ENCODE measurements at places on chromosomes 6 and 20.

GRCh38 chr6:125123468-125124048 lies 30.0 kb upstream of the TPD52L1 start:
- DNase-seq: no peak

DNA sequence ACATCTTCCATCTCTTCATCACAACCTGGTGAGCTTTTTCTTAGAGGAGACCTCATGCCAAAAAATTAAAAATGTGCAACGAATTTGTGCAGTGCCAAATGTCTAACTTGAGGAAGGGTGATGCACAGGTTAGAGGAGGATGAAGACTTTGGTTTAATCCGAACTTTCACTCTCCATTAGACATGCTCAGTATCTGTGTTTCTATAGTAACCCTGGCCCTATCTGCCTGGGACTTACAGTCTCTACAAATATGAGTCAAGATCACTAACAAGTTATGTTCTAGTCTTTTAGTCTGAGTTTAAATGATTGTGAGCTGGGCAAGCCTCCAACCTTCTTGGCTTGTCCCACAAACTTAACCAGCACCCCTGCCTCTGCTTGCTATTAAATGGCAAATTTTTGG lies 377.0 kb downstream of the BMP2 start:
- DNase-seq: no peak

GRCh38 chr6:53854843-53855567 lies 60.2 kb downstream of the LRRC1 start:
- no peak for DNase-seq

DNA sequence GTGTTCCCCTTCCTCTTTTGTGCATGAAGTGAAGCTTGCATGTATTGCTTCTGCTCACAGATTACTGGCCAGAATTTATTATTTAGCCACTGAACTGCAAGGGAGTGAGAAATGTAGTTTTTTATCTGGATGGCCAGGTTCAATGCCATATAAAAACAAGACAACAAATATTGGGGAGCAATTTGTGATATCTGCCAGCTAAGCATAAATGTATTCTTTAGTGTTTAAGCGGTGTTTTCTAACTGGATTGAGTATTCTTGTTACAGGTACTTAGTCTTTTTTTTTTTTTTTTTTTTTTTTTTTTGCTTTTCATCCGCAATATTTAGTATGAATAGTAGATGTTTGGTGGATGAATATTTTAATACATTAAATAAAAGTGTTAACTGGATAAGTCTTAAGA lies 158.2 kb downstream of the TFAP2B start:
- no peak for DNase-seq

GRCh38 chr6:5656226-5656625 lies 350.5 kb downstream of the NRN1 start:
- DNase-seq: no peak

DNA sequence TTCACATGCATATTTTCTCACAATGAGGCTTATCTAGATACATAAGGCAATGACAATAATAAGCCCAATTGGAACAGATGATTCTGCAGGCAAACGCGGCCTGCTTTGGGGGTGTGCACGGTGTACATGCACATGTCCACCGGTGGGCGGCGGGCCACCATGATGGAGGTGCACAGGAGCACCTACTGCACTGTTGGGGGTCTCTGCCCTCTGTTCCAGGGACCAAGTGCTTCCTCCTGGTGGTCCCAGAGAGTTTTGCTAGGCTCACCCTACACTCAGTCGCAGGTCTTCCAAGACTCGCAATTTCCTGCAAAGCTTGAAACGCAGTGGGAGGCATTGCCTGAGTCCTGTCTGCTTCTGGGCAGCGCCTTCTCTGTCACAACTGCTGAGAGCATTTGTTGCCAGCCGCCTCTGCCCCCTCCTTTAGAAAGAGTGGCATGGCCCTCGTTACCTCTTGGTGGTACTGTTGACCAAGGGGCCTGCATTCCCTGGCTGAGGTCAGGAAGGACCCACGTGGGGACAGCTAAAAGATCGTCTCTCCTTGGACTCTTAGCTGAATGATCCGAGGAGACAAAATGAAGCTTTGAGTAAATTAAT lies 135.3 kb downstream of the ERMARD start:
- DNase-seq: no peak

DNA sequence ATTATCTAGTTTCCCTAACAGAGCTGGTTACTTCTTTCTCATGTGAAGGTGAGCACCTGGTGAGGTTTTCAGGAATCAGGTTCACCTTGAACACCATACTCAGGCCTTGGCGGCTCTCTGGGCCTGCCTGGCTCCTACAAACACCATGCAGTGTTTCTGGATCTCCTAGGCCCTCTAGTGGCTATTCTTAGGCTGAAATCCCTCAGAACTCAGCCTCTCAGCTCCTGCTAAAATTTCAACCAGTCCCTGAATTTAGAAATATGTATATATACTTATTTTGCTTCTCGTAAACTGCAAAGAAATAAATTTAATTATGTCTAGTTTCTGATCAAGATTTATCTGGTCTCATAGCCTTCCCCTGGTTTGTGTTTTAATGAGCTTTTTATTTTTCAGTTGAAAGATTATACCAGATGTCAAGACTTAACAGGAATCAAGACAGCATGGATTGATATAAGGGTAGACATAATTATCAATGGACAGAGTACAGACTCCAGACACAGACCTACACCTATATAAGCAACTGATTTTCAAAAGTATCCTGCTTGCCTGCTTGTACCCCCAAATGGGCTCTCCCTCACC lies 55.9 kb downstream of the ANKEF1 start:
- peak; percentile 64 for DNase-seq

DNA sequence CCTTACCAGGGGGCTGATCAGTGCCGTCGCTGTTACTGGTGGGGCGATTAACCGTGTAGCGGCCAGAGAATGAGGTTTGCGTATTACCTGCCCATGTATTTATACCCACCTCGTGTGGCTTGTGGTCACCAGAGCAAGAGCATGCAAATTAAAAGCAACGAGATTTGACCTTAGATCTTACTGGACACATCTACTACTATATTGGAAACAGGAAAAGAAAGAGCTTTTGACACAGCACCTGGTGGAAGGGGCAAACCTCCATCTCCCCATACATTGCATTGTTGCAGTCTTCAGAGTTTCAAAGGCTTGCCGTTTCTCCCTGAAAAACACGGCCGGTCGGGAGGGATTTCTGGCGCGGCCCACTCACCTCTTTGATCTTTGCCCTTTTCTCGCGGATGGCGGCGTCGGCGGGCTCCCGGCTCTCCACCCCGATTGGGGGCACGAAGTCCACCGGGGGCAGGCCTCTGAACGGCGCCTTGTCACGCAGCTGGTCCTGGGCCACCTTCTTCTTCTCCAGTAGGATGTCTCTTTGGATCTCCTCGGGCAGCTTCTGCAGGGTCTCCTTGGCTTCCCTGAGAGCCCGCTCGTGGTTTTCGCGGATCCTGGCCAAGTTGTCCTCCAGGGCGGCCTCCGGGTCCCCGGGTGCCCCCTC lies 1.3 kb downstream of the MAN1A1 start:
- no peak for DNase-seq

Measured in AG10803 (cell line).